Fibroblast of the aortic adventitia (primary cell): ENCODE measurements at places on chromosomes 16 and 17. TPM values are rescaled to one million over a fixed set of nuclear protein-coding genes. Genes with fewer than 3 reads are reported as not detected.
A peak's percentile ranks its signal among the peaks of the same experiment; 100 is the strongest.

DNA sequence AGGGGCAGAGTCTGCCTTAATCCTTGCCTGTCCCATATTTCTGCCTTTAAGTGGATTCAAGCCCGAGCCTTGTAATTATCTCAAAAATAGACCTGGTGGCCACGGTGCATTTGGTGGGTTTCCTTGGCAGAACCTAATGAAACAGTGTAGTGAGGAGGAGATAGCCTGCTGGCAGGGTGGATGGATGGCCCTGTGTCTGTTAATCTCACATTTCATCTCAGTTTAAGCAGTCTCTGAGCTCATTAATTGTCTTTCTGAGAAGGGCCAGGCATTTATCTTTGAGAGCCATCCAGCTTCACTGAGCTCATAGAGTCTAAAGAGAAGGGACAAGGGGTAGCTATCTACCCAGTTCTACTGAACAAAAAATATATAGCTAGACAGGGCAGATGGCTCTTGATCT lies 364.0 kb upstream of the EEF2KMT start:
- no peak for DNase-seq

GRCh38 chr17:31371511-31372097 lies 19.9 kb upstream of the RAB11FIP4 start:
- DNase-seq = peak; percentile 67

DNA sequence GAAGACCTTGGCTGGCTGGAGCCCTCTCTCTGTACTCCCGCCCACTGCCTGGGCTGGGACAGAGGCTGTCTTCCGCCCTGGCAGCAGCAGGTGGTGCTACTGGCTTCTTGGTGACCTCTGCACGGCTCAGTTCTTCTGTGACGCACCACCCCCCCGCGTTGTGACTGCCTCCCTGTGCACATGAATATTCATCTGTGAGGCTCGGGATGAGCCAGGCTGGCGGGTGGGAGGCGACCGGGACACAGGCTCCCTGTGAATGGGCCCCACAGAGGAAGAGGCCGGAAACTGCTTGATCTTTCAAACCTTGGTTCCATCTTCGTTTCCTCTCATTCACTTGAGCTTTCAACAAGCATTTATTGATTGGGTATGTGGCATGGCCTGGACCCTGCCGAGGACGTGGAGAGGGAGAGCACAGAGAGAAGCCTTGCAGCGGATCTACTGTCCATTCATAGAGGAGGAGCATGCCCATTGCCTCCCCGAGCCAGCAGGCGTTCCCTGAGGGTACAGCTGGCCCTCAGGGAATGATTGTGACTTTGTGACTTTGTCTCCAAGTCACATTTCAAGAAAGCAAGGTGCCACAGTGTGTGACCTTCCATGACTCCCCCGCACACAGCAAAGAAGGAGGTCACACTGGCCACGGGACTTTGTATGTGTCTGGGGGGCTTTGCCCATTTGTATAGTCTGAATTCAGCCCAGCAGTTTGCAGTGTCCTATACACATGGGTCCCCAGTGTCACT lies 45.0 kb downstream of the B9D1 start:
- DNase-seq = peak; percentile 40

DNA sequence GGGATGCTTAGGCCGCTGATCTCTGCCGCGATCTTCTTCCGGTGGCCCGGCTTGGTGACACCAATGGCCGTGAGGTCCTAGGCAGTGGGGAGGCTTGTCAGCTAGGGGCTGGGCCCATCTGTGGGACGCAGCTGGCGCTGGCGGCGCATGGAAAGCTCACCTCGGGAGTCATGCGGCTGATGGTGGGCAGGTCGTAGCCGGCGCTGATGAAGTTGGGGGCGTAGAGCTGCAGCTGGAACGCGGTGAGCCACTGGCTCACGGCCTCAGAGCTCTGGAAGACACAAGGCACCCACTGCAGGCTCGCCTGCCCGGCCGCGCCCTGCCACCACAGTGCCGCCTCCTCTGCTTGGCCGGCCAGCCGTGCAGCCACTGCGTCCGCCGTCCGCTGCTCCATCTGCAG lies 12.7 kb downstream of the CASKIN1 start:
- DNase-seq = no peak

GRCh38 chr17:82703935-82704865 lies 5.7 kb upstream of the RAB40B start:
- DNase-seq = no peak

DNA sequence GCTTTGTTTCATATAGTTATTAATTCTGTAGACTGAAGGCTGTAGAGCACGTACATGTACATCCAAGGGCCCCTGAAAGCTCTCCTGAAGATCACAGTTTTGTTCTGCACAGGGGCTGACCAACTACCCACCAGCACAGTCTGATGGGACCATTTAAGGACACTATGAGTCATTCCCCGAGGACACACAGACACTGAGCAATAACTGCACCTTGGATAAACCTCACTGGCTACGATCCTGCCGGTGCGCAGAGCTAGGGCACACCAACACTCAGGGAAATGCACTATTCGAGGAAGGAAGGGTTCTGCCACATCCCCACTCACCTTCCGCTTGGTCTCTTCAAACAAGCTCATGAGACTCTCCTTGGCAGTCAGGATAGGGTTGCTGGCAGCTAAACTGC lies 20.3 kb downstream of the SMG6 start:
- DNase-seq = no peak

DNA sequence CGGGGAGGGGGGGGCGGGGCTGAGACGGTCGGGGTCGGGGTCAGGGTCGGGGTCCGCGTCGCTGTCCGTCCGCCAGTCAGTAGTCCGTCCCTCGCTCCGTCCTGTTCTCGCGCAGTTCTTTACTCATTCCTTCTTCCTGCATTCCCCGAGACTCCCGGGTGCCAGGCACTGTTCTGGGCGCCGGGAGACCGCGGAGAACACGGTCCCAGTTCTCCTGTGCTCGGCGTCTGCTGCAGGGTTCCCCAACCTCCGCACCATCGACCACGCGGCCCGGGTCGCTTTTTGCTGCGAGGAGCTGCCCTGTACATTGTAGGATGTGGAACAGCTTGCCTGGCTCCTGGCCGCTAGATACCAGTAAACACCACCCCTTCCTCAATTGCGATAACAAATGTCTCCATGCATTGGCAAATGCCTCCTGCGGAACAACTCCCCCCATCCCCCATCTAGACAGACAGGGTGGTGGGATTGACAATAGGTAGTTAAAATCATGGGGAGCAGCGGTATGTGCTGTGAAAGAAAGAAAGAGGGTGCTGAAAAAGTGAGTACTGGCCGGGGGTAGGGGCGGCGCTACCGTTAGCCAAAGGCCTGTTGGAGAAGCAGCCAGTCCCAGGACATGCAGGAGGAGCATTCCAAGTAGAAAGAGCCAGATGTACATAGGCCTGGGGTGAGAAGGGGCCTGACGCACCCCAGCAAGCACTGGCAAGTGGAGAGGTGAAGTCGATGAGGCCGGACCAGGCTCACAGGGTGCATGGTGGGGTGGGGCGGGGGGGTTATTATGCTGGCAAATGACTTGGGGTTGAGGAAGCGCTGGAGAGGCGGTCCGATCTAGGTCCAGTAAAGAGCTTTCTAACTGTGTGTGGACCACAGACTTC lies 631 bp downstream of the TRAF7 start:
- peak; percentile 69 for DNase-seq

DNA sequence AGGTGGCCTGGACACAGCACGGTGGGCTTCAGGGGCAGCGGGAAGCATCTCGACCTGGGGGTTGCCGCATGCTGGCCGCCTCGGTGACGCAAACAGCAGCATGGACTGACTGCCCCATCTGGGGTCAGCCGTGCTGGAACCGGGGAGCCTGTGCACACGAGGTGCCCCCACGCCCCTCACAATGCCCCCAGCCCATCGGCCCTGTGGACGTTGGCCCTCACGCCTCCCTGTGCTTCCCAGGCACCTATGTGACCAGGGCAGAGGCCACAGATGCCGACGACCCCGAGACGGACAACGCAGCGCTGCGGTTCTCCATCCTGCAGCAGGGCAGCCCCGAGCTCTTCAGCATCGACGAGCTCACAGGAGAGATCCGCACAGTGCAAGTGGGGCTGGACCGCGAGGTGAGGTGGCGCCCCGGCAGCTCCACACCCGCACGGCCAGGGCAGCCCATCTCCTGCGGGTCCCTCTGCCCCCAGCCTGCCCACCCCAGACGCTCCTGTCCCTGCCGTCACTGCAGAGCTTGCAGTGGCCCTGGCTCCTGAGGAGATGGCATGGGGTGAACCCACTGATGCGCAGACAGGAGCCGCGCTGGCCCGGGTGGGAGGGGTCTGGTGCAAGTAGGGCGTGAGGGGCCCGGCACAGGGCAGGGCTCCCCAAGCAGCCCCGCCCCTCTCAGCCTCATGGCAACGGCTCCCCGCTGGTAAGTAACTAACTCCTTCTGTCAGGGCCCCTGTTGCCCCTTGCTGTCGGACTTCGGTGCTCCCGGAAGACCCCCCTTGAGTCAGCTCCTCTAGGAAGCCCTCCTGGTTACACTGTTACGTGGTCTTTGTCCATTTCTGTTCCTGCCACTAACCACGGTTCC lies 13.6 kb downstream of the CDH15 start:
- no peak for DNase-seq

GRCh38 chr16:48155926-48156789 lies at the start of gene ABCC12:
Gene ABCC12, minus strand, starts transcription at chr16:48155993. Its CDS starts 9,569 bp downstream, at chr16:48146424.
- no peak for DNase-seq

DNA sequence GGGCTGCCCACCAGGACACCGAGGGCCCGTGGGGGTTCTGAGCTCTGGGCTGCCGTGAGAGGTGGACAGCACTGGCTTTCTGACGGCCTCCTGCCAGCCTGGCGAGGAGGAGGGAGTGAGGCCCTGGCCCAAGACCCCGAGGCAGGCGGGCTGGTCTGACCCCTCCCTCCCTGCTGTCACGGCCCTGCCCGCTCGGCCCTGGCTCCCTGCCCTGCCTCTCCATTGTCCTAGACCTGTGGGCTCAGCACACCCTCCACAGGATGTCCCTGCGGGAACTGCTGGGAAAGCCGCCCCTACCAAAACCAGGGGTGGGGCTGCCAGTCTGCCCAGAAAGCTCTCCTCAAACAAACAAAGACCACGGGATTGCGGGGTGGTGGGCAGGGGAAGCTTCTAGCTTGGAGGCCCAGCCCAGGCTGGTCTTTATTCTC lies 20.7 kb downstream of the SPNS2 start:
- DNase-seq = no peak

- no peak for DNase-seq
Measured at GRCh38 chr17:76808326-76808725, 59.9 kb upstream of the MGAT5B start.

DNA sequence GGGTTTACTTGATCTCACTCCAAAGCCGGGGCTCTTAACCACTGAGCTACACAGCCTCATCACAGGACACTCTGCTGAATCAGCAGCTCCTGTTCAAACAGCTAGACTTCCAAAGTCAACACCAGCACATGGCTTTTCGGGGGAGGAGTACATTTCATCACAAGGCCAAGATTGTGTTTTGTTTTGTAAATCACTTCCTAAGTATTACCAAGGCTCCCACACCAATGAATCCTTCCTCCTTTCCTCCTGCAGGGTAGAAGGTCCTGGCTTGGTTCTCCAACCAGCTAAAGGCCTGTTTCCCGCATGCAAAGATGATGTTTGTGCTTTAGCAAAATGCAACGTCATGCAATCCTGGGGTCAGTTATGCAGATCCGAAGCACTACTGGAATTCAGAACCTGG lies 152.5 kb downstream of the XYLT1 start:
- peak; percentile 35 for DNase-seq

DNA sequence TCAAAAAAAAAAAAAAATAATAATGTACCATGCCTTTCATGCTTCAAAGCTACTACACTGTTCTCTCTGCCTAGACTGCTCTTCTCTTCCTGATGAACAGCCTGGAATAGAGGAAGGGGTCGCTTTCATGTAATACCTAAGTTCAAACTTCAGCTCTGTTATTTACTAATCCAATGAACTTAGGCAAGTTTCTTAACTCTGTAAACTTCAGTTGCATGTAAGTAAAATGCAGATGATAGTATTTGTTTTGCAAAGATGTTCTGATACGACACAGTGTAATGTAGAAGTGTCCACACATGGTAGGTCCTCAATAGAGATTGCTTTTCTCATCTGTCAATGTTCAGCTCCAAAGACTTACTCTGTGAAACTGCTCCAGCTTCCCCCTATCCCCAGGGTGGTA lies 6.6 kb downstream of the COA3 start:
- DNase-seq = no peak

DNA sequence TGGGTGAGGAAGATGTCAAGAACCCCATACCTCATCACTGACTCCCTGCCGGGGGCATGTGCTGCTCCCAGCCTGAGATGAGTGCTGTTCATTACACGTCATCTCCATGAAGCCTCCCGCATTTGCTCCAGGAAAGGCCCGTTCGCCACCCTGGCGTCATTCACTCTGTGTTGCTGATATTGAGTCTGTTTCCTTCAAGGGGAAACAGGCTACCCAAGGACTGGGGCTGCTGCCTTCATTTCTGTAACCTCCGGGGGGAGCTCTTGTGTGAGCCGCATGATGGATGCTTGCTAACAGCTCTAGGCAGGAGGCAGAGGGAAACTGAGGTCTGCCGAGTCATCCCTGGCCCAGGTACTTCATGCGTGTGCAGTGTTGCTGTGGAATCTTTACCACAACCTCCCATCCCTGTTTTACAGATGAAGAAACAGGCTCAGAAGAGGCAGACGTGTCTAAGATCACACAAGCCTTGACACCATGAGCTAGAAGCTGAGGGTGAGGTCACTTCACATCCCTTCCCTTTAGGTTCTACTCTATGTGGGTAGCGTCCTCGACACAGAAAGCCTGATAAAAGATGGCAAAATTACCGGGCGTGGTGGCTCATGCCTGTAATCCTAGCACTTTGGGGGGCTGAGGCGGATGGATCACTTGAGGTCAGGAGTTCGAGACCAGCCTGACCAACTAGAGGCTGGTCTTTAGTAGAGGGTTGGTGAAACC lies 3.5 kb upstream of the ARMC5 start:
- DNase-seq = no peak

GRCh38 chr17:58677194-58677880 lies 14.5 kb downstream of the TEX14 start:
- DNase-seq = peak; percentile 71

DNA sequence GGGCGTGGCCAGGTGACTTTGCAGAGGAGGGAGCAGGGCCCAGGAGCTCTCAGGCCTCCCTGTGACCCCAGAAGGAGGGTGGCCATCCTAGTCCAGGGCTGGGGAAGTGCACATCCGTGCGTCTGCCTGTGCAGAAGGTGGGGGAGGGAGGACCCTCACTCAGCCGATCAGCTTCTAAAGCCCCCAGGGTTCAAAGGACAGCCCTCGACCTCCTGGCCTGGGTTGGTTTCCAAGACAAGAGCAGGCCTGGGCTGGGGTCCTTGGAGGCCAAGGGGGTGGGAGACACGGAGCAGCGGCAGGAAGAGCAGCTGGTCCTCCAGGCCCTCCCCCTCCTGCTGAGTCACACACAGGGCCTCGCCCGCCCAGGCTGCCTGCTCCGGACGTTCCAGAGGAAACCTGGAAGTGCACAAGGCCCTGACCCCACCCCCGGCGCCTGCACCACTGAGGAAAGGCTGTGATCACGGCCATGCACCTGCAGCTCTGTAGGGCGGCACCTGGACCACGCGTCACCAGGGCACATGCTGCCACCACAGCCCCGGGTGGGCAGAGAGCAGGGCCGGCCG lies 67.1 kb upstream of the ZNF469 start:
- DNase-seq = peak; percentile 51

GRCh38 chr16:50526796-50527195 lies 21.4 kb upstream of the NKD1 start:
- DNase-seq = no peak

The ACSM3 gene
- 0.27 and 0.65 TPM in 2 replicates for total RNA-seq

The CD300LB gene
- not detected in 2 replicates for total RNA-seq

The MT4 gene
- not detected in 2 replicates for total RNA-seq

The SLC13A2 gene
- not detected in 2 replicates for total RNA-seq

The MYH1 gene
- 0.08 TPM in 1 of 2 replicates, not detected in the other for total RNA-seq

The ACSM2A gene
- total RNA-seq = not detected in 2 replicates

The CCL8 gene
- total RNA-seq = not detected in 2 replicates

The KRT222 gene
- total RNA-seq = not detected in 2 replicates
